Right renal pelvis (tissue), 4 donors: ENCODE measurements at places on chromosomes 4 and X. TPM values are rescaled to one million over a fixed set of nuclear protein-coding genes. Genes with fewer than 3 reads are reported as not detected.

GRCh38 chr4:97892592-97893266 is 250.5 kb downstream of the STPG2 start:
- DNase-seq, result no peak

Gene CHST7
- 2.0 TPM for polyA plus RNA-seq

DNA sequence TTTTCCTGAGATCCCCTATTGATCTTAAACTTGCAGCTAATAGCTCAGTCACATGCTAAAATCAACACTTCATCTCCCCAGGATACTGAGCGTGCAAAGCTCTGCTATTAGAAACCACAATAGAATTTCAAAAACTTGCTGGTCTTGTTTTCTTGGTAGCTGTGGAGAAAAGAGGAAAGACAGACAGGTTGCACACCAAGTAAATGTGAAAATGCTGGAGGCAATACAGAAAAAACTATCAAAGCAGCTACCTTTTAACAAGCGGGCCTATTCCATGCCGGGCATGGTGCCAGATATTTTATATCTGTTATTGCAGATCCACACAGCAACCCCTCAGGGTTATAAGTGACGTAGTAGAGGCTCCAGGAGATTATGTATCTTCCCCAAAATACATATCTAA is 171.9 kb downstream of the DCTD start:
- DNase-seq, result no peak

DNA sequence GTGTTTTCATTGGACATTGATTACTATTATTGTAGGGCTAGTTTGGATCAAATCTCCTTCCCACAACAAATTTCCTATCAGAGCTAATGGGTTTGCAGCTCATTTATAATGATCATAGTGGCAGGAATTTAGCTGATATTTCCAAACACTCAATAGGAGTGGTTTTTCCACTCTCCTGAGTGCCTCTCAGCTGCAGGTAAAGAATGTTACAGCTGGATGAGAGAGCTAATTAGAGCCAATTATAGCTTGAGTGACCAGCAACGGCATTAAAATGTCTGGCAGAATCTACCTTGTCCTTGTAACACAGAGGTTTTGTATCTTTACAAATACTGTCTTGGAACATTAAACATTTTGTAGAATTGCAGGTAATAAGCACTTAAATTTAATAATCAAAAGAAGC is 602.8 kb upstream of the EPHA5 start:
- DNase-seq, result no peak

- no peak for DNase-seq
Measured at GRCh38 chr4:138243369-138243768, 1.2 kb upstream of the SLC7A11 start.

GRCh38 chr4:954211-955020 is 19.0 kb downstream of the DGKQ start:
- DNase-seq, result no peak

- DNase-seq, result no peak
Measured at GRCh38 chrX:150683536-150684146, 9.6 kb upstream of the MTMR1 start.

- DNase-seq, result peak; percentile 99
Measured at GRCh38 chrX:318739-319578, at the start of gene GTPBP6. TSS of gene GTPBP6 (minus strand) at chrX:318796. CDS start at chrX:318787, 9 bp downstream.

Gene OCRL
- 27.3 TPM for polyA plus RNA-seq

DNA sequence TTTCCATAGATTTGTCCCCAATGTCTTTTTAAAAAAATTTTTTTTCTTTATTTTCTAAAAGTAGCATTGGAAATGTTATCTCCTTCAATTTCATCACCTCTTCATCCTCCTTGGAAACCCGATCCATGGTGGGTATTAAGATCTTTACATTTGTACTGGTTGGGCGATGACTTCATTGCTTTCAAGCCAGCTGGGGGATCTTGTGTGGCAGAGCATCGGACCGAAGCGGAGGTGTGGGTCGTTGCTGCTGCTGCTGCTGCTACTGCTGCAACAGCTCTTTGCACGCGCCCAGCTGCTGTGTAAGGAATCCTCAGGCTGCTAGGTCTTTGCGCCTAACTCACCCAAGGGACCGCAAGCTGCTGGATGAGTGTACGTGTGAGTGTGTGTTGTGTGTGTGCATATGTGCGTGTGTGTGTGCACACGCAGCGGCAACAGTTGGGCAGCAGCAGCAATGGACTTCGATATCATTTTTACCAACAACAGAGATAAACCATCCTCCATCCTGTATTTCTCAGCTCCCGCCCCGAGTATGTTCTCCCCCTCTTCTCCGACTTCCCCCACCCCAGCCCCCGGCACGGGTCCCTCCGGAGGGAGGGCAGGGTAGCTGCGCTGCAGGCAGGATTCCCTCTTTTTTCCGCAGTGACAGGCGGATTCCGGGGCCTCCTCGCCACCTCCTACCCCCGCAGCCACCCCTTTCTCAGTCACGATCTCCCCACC is 768 bp upstream of the CDKL5 start:
- no peak for DNase-seq
